GM12892 (cell line): ENCODE measurements at places on chromosomes 4 and X.

GRCh38 chr4:71093745-71094144, 100.3 kb downstream of the DCK start:
- no peak for DNase-seq

GRCh38 chr4:147368948-147369347, 111.9 kb upstream of the EDNRA start:
- DNase-seq, result no peak

DNA sequence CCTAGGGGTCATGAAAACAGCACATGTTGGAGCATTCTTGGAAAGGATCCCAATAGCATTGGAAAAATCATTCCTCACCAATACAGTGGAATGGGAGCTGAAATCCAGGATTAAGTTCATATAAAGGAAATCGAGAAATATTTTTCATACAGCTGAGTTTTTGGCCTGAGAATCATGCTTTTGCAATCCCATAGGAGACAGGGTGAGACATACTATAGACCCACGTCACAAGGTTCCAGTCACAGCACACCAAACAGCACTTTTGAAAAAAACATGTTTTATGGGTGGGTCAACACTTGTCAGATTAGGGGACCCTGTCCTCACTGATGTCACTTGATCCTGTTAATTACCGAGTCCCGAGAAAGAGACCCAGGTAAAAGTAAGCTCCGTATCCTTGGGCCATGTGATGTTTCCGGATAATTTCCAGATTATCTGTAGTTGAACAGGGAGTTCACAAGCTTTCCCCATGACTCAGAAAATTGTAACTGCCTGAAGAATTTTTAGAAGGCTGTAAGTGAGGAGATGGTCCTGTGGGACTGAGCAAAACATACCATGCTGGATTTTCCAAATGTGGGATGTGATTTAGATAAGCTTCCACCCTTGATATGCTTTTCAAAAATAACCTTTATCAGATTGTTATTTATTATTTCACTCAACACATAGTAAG, 80.9 kb upstream of the TLR3 start:
- no peak for DNase-seq

GRCh38 chr4:67122029-67122428, 423.3 kb downstream of the CENPC start:
- no peak for DNase-seq

- no peak for DNase-seq
Measured at GRCh38 chrX:84876876-84877275, 126.8 kb upstream of the APOOL start.

GRCh38 chrX:97672138-97672537, 788.4 kb downstream of the RPA4 start:
- no peak for DNase-seq

- DNase-seq, result no peak
Measured at GRCh38 chr4:7598939-7599790, 164.4 kb upstream of the PSAPL1 start.

- no peak for DNase-seq
Measured at GRCh38 chr4:125432078-125432477, 117.3 kb downstream of the FAT4 start.

GRCh38 chr4:174826660-174827059, 2.4 kb downstream of the GLRA3 start:
- no peak for DNase-seq

DNA sequence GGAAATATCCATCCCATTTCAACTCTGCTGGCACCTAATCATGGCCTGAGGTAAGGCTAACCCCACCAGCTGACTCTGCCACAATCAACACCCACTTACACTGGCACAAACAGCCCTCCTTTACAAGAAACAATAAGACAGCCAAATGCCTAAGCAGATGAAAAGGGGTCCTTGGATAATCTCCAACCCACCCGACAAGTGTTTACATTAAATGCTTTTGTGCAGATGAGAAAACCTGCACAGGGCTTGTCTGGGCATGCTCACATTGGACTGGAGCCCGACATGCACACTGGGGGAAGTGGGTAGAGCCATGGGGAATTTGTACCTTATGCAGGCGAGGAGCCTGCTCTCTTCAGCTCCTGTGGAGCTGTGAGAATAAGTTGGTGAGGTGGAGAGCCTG, 138.9 kb upstream of the ITM2A start:
- no peak for DNase-seq

- no peak for DNase-seq
Measured at GRCh38 chr4:113844369-113844768, 82.8 kb upstream of the CAMK2D start.

DNA sequence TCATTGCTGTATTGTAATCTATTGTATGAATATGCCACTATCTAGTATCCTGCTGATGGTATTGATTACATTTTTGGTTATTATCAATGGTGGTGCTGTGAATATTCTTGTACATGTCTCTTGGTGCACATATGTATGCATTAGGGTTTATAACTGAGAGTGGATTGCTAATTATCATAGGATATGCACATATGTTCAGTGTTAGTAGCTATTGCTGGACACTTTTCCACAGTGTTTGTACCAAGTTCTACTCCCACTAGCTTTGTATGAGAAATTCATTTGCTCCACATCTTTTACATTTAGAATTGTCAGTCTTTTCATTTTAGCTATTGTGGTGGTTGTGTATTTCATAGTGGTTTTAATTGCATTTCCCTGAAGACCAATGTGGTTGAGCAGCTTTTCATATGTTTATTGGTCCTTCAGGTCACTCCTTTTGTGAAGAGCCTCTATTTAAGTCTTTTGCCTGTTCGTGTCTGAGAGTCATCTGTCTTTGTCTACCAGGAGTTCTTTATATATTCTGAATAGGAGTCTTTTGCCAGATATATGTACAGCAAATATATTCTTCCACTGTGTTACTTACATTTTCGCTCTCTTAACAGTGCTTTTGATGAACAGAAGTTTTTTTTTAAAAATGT, 87.1 kb downstream of the TBC1D19 start:
- DNase-seq, result no peak

GRCh38 chrX:13938829-13939530, 90.7 kb downstream of the GEMIN8 start:
- DNase-seq, result no peak

GRCh38 chr4:99833756-99834155, 17.1 kb downstream of the DAPP1 start:
- DNase-seq, result no peak

- DNase-seq, result no peak
Measured at GRCh38 chr4:80196922-80197573, at the start of gene PRDM8. Gene PRDM8, plus strand, starts transcription at chr4:80197503. Its CDS starts 2,578 bp downstream, at chr4:80200081.

DNA sequence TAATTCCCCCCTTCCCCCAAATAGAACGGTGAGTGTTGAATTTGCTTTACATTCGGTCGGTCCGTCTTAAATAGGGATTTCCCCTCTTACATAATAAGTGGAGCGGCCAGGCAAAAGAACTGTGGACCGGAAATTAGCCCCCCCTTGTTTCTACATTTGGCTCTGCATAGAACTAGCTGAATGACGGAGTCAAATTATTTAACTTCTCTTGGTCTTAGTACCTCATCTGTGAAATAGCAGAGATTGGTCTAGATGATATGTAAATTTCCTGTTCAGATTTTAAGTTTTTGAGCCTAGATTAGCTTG, 1.3 kb downstream of the SPATA18 start:
- DNase-seq, result peak; percentile 17

DNA sequence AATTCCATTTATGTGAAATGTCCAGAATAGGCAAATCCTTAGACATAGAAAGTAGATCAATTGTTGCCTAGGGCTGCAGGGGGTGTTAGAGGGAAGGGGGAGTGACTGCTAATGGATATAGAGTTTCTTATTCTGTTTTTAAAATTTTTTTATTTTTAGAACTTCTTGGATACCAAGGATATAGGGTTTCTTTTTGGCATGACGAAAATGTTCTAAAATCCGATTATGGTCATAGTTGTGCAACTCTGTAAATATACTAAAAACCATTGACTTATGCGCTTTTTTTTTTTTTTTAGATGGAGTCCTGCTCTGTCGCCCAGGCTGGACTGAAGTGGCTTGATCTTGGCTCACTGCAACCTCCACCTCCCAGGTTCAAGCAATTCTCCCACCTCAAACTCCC, 125.2 kb upstream of the USP9X start:
- DNase-seq, result no peak

GRCh38 chrX:2469196-2469685, 31.5 kb downstream of the DHRSX start:
- DNase-seq, result no peak

DNA sequence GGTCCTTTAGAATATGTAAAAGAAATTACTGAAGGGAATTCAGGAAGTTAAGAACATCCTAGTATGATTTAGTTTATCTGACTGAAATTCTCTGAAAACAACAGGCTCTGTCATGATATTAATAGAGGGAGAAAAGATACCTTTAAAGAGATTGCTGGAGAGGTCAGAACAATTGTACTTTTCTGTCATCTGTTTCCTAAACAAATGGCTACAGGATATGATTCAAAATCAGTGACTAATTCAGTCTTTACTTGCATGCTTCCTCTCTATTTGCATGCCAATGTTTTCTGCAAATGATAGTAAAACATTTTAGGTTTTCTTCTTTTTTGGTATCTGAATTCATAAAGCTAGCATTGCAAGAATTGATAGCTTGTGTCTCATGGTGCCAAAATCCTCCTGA, 616.7 kb upstream of the PCDH7 start:
- DNase-seq, result no peak

GRCh38 chr4:5802565-5802964, 90.3 kb downstream of the CRMP1 start:
- DNase-seq, result no peak

DNA sequence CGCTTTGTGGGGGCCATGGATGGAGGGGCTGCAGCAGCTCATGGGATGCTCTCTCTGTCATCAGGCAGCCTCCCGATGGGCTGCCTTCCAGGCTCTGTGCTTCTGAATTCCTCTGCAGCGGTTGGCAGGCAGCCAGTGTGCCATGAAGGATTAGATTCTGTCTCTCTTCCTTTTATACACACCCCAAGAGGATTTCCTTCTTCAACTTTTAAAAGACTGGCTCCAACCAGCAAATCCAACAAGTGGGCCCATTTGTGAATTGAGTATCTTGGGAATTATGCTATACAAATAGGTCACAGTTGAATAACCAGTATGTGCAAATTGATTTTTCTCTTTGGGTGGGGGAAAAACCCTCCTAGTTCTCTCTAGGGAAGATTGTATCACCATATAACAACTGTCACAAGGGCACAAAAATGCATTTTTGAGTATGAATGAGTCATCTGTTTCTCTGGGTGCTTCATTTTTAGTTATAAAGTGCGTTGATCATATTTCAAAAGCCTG, 96.8 kb upstream of the FAT1 start:
- DNase-seq, result no peak

DNA sequence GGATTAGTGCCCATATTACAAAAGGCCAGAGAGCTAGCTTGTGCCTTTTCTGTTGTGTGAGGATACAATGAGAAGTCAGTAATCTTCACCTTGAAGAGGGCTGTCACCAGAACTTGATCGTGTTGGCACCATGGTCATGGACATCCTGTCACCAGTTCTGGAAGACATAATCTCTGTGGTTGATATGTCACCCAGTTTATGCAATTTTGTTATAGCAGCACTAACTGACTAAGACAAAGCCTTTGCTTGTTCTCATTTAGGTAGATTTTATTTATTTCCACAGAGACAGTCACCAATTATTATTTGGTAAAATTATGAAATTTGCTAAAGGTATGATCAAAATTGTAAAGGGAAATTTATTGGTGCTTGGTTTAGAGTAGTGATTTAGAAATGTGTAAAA, 308.8 kb upstream of the CPXCR1 start:
- DNase-seq, result no peak

DNA sequence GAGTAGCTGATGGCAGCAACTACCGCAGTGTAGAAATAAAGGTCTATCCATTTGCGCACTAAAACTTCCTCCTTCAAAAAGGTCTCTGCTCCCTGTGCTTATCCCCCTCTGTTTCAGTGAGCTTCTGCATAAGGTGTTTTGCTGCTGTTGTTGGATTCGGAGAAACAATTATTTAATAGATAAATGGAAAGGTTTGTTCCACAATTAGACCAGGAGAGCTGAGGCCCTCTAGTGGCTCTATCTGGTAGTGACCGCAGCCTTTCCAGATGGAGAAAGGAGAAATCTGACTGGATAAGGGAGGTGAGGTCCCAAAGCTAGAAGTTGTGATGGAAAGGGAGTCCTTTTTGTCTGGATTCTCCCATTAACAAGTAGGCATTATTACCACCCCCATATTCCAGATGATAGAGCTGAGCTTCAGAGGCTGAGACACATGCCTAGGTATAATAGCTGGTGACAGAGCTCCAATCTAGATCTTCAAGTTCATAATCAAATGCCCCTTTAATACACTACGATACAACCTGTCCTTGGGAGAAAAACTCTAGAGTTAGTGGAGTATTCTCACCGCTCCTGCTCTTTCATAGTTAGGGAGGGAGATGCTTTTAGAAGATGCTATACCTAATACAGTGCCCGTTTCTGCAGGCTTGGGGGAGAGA, 5.1 kb upstream of the GABRQ start:
- no peak for DNase-seq

DNA sequence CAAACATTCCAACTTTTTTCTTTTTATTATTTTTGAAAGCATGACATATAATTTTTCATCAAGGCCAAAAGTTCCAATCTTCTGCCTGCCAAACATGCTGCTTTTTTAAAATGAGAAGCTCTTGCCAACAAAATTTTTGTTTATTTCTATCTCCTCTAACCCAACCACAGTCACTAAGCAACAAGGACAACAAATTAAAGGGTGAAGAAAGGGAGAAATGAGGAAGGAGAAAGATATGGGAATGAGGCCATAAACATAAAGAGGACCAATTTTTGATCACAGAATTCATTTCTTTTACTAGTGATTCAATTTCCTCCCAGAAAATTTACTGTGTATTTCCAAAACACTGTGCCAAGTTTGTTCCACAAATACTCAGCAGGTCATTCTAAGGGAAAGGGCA, 537.0 kb upstream of the DIAPH2 start:
- no peak for DNase-seq

DNA sequence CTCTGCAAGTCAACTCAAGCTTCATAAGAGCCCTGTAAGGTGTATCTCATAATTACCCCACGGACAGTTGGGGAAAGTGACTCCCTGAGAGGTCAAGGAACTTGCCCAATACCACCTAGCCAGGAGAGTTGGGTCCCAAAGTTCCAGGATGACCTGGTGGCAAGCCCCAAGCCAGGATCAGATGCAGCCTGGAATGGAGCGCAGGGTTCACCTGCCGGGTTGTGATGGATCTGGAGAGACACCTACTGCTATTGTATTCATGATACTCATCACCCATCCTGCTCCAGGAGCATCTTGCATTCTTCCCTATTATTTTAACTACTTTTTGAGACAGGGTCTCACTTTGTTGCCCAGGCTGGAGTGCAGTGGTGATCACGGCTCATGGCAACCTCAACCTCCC, 36.1 kb downstream of the ZBTB49 start:
- DNase-seq, result no peak

GRCh38 chr4:154595807-154596206, 5.3 kb upstream of the FGA start:
- no peak for DNase-seq

- no peak for DNase-seq
Measured at GRCh38 chrX:51894697-51895336, 1.4 kb downstream of the MAGED1 start.

GRCh38 chr4:30860978-30861377, 140.8 kb downstream of the PCDH7 start:
- no peak for DNase-seq
